Endothelial cell of umbilical vein (primary cell): ENCODE measurements at places on chromosomes 2 and 18. TPM values are rescaled to one million over a fixed set of nuclear protein-coding genes. Genes with fewer than 3 reads are reported as not detected.

The CRACDL gene
- total RNA-seq, result 3.8 and 6.3 TPM in 2 replicates

The FBLN7 gene
- total RNA-seq, result 2.1 and 3.3 TPM in 2 replicates

The CCDC102B gene
- total RNA-seq, result 0.62 and 1.3 TPM in 2 replicates

The MC2R gene
- not detected in 2 replicates for total RNA-seq

The TCF7L1 gene
- 13.2 and 17.4 TPM in 2 replicates for total RNA-seq

The APLF gene
- total RNA-seq, result 2.3 and 2.4 TPM in 2 replicates

The SRD5A2 gene
- not detected in 2 replicates for total RNA-seq

The DSC2 gene
- total RNA-seq, result not detected in 2 replicates

The PCARE gene
- not detected in 2 replicates for total RNA-seq

The GRHL1 gene
- total RNA-seq, result 0.85 and 1.1 TPM in 2 replicates
